ENCODE measurements at places on chromosomes 1 and 21.

- DNase-seq: no peak
These were observed 403.4 kb upstream of the BRINP3 start for GRCh38 chr1:190881064-190881463.

DNA sequence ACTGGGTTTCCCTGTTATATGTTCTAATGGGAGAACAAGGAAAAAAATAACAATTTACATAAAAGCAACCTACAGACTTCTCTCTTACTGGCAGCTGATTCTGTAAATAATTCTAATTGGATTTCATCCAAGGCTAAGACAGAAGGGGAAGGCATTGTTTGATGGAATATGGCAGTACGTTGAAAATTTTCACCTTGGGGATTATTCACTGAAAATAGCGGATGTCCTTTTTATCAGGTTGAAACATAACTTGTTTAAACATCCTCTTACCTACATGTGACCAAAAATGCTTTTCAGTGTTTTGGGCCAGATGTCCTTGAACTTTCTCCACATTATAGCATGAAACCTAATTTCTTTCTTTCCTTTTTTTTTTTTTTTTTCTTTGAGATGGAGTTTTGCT is 24.9 kb downstream of the TSNAX start:
- no peak for DNase-seq

- DNase-seq: no peak
These were observed 522.9 kb downstream of the LRRIQ3 start for GRCh38 chr1:73674945-73675561.

DNA sequence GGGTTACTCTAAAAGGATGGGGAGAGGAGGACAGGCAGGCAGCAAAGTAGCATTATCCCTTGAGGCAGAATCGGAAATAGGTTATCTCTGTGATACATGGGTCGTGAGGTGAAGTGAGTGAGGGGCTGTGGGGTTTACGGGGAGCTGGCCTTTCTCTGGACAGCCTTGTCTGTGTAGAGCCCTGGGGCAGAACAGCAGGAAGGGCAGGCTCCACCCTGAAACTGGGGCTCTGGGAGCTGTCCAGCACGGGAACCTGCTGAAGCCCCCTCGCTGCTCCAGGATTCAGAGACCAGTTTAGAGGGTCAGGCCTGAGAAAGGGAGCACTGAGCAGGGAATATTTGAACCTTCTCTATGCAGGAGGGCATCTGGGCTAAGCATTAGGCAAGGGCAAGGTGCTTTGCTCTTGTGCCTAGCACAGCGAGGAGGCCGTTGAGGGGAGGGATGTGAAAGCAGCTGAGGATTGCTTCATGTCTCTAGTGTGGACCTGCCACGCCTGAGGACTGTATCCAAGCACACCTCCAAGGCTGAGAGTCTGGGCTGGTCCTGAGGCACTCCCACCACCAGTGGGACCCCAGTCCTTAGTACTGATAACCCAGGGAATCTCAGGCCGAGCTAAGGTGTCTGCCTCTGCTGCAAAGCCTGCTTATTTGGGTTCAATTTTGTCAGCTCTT is 55.8 kb downstream of the NAV1 start:
- DNase-seq: no peak

DNA sequence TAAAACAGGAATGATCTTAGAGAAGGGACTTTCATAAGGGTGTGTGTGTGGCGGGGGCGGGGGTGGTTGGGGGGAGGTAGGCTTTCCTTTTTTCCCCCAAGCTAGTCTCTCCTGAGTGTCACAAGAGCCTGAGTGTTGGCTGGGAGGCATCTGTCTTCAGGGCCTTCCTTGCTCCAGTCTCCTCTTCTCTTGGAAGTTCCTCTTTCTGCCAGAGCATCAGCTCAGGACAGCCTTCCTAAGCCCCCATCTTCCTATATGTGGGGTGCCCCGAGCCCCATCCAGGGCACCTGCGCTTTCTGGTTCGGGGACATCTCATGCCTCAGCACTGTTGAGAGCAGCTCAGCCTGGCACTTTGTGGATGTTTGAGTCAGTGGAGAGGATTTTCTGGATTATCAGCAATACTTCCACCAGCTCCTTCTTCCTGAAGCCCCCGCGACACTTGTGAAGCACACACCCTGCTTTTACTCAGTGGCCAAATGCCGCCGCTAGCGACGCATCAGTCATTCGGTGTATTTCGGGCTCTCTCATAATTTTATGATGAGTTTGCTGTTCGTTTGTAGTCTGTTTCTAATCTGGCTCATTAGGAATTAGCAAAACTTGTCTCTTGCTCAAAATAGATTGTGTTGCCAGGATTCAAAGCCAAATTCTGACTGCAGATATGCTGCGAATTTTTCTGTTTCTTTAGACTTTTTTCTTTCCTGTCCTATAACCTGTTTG is 61.7 kb downstream of the GALNT2 start:
- DNase-seq: no peak

GRCh38 chr21:29793712-29794111 is 146.1 kb downstream of the GRIK1 start:
- DNase-seq: no peak

GRCh38 chr1:244164511-244164890 is 113.4 kb downstream of the ZBTB18 start:
- DNase-seq: no peak

DNA sequence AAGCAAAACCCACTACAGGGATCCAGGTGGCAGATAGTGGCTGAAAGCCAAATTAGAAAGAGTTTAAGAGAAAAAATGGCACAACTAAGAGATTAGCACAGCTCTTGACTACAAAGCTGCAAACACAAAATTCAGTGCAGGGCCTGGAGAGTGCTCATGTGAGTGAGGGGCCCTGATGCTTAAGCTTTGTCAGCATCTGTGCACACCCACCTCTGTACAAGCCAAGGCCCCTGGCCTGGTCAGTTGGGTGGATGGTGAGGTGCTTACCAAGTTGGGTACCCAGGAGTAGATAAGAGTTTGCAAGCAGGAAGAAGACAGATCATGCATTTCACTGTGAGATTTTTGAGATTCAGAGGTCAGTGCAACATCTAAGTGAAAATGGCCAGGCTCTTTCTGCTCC is 62.7 kb upstream of the ATP1B1 start:
- no peak for DNase-seq

DNA sequence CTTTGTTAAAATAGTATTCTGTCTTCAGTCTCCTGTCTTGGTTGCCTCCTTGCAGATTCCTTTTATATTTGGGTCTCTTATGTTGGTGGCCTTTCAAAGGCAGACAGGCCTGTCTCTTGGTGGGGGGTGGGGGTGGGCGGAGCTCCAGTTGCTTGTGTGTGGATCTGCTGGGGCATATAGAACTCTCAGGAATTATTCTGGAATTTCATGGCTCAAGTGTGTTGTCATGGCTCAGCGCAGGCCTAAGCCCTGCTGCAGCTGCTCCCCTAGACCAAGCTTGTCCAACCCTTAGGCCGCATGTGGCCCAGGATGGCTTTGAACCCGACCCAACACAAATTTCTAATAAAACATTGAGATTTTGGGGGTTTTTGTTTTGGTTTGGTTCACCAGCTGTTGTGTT is 8.0 kb downstream of the C1orf35 start:
- DNase-seq: no peak

DNA sequence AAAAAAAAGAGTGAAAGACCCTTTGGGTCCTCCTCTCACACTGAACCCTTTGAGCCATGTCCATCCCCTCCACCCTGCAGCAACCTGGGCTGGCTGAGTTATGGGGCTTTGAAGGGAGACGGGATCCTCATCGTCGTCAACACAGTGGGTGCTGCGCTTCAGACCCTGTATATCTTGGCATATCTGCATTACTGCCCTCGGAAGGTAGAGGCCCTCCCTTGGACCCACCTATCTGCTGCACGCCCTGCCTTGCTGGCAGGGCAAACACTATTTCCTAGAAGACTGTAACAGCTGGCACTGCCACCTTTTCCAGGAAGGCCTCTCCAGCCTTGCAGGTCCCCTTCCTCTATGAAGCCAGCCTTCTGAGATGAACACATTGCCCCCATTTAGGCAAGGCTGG is 1.1 kb downstream of the SLC50A1 start:
- DNase-seq: no peak

DNA sequence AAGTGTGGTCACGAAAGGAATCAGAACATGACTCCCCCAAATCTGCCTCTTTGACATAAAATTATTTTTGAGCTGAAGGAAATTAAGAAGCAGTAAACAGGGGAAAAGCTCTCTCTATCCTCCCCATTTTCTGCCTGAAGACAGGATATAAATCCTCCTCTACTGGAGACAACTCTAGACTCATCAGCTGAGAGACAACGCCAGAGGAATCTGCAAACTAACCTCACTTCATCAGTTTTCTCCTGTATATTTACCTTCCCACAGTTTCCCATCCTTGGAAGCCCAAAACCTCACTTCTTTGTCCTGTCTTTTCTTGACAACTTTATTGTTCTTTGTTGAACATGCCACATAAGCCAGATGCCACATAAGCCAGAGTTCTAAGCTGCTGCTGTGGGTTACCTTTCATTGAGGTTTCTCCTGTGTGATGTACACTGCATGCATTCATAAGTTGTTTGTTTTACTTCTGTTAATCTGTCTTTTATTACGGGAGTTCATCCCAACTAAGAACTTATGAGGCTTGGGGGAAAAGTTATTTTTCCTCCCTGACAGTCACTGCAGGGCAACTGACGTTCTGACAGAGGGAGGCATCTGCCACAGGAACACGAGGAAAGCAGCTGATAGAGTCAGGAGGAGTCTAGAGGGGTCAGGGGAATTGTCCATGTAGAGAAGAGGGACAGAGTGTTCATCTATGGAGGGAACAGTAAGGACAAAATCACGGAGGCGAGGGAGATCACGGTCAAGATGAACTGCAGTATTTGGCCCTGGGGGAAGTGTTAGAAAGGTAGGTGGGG is 19.2 kb downstream of the ST6GALNAC3 start:
- DNase-seq: no peak

GRCh38 chr1:56917356-56917755 is 48.5 kb downstream of the C8B start:
- no peak for DNase-seq

- no peak for DNase-seq
These were observed 34.9 kb upstream of the ZC3H12A start for GRCh38 chr1:37439349-37439995.

- DNase-seq: no peak
These were observed 21.9 kb upstream of the FCGR2A start for GRCh38 chr1:161483361-161483760.

DNA sequence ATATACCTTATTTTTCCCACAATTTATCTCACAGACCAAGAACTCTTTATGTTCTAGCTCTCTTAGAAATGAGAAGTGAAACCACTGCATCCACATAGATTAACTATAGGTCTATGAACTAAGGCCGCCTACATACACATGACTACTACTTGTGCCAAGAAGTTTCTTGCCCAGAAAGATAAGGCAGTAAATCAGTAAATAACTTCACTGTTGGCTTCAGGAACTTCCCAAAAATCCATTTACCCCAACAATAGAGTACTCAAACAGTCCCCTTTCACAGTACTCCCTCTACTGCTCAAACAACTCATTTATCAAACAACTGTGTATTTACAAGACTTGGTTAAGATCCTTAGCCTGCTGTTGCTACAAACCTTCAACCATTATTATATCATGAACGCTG is 96.5 kb downstream of the NME7 start:
- DNase-seq: no peak

DNA sequence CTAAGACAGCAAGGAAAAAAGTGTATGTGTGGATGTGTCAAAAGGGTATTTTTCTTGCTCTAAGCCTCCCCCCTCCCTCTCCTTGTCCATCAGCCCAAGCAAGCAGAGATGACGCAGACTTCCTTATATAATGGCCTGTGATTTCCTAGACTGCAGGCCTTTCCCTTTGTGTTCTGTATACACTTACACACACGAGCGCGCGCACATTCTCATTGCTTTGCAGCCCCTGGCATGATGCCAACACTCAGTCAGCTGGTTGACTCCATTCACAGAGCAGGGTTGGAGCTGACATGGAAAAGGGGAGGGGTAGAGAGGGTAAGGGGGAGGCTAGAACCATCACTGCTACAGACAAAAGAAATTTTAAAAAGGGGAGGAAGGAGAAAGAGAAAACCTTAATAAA is 41.8 kb downstream of the GATAD2B start:
- peak; percentile 18 for DNase-seq

DNA sequence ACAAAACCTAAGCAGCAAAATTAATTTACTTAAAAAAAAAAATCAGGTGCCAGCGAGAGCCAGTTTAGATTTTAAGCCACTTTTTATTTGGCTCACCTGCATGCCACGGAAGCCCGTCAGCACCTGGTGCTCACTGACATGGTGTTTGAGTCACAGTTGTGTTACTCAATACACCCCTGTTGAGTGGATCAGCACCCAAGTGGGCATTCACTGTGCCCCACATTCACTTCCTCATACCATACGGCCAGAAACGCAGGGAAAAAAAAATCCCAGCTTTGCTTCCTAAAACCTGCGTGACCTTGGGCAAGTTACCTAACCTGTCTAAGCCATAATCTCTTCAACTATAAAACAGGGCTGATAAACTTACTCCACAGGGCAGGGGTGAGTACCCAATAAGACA is 42.8 kb upstream of the SIM2 start:
- DNase-seq: no peak

Data from stimulated activated CD4-positive, alpha-beta T cell treated with anti-CD3 and anti-CD28 coated beads, Interleukin-4, amount 100 ng/mL, for 24 hours (primary cell).